ENCODE measurements at places on chromosomes 13 and 19.

DNA sequence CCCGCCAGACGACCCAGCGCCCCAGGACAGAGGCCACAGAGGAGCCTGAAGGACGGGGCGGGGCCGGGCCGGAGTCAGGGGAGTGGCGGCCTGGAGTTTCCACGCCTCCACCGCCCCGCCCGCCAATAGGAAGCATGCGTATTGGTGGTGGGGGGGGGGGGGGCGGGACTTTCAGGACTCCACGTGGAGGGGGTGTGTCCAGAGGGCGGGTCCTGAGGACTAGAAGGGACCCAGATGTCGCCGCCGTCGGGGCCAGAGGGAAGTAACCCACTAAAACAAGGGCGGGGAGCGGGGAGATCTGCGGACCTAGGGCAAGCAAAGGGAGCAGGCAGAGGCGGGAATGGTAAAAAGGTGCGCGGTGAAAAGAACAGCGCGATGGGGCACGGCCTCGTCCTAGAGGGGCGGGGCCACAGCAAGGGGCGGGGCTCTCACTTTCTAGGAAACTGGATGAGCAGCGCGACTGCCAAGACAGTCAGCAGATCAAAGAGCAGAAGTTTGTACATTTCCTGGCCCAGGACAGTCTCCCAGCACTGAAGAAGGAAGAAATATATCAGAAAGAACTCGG lies 2.8 kb upstream of the LENG1 start:
- DNase-seq: peak; percentile 80

GRCh38 chr13:33913829-33914228 lies 95.9 kb downstream of the RFC3 start:
- no peak for DNase-seq

DNA sequence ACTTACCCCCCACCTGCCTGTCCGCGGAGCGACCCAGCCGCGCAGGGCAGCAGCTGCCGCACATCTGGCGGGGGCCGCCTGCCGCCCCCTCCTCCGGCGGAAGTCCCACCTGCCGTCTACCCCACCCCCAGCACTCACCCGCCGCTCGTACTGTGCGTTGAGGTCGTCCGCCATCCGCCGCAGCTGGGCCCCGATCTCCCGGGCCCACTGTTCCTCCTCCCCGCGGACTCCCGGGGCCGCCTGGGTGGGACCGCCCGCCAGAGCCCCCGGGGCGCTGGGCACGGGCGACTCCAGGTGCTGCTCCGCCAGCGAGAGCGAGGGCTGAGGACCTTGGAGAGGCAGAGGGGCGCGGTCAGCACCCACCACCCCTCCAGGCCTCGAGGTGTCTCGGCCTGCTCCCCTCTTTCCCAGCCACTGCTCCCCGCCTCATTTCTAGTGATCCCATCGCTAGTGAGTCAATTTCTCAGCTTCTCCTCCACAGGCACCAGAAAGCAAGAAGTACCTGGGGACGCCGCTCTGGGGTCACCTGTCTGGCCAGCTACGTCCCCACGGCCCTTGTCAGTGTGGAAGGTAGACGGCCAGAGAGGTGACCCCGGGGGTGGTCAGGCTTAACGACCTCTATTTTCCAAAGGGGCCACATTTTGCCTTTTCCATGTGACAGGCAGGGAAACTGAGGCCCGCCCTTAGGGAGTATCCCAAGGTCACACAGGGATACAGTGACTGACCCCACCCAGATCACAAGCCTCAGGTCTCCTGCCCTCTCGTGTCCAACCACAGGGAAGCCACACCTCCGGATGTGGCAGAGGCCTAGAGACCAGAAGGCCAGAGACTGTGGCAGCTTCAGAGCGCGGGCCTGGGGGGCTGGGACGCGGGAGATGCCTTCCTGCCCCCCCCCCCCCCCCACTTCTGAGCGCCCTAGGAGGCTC lies 4.3 kb downstream of the BBC3 start:
- DNase-seq: no peak

- DNase-seq: no peak
Observed at GRCh38 chr19:51326216-51327065, 15.0 kb downstream of the IGLON5 start.

- no peak for DNase-seq
Observed at GRCh38 chr19:16039545-16039944, 36.8 kb upstream of the TPM4 start.

DNA sequence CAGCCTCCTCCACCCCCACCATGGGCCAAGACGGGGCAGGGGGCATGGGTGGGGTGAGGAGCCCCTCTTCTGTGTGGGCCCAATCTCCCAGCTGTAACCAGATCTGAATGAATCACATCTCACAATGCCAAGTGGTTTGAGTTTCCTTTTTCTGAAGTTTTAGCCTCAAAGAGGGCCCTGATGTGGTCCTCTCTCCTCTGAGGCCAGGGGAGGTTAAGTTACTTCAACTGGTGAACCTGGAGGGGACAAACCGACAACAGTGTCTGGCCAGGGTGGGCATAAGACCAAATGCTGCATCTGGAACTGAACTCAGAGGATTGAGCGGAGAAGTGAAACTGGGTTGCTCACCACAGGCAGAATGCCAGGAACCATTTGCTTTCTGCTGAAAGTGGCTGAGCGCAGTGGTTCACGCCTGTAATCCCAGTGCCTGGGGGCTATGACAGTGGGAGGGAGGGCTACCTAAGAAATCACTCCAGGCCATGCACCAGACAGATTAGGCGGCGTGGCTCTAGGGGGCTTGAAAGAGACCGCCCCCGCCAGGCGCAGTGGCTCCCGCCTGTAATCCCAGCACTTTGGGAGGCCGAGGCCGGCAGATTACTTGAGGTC lies 15.4 kb upstream of the IRGC start:
- no peak for DNase-seq

DNA sequence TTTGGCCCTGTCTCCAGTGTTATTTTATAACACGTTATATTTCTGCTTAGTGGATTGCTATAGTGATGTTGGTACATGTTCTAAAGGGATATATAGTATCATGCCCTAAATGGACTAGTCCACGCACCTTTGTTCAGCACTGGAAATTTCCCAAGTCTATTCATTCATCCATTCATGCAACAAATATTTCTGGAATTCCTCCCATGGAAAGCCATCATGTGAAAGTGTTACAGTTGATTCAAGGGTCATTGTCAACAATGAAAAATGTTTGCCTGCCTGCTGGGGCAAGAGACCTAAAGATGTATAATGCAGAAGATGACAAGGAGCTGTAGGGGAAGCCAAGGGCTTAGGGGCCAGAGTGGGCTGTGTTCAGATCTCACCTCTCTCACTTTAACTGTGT lies 10.8 kb upstream of the HSPH1 start:
- no peak for DNase-seq

DNA sequence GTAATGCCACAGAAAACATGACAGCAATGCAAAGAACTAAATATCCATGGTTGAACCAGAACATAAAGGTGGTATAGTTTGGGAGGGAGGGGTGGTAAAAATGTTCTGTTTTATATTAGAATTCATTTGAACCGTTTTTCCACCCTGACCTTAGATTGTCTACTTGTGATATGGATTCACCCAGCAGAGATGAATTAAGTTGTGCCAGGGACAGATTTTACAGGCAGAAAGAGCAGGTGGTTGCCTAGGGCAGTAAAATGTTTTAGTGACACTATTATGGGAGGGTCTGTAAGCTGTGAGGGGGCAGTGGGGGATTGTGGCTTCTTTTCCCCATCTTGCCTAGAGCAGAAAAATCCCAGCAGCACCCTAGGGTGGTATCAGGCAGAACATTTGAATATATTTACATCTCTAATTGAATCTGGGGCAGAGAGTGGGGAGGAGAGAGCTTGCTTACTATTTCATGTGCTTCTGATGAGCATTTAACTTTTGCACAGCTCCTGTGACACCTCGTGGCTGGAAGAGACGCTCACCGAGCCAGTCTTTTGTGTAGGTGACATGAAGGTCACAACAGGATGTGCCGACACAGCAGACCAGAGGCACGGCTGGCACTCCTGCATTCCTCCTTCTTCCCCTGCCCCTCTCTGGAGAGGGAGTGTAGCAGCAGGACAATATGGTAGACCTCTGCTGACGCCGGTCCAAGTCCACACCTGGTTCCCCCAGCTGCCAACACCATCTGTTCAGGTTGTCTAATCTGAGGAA lies 452.3 kb downstream of the IRS2 start:
- DNase-seq: no peak

DNA sequence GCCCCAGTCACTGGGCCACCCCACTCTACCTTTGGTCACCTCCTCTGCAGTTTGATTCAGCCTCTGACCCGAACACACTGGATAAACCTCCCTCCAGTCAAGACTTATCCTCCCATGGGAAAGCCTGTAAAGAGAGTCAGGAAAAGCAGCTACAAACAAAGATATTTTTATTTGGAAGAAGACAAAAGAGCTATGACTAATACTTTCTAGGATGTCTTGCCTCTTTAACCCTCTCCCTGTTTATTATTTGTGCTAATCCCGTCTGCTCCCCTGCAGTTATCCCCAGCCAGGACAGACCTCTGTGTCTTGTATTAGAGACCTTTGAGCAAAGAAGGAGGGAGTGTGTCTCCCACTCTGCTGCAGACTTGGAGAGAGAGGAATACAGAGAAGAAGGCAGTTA lies 178.3 kb downstream of the EFNB2 start:
- no peak for DNase-seq
